ENCODE measurements at places on chromosomes 4 and X.
A peak's percentile ranks its signal among the peaks of the same experiment; 100 is the strongest.

DNA sequence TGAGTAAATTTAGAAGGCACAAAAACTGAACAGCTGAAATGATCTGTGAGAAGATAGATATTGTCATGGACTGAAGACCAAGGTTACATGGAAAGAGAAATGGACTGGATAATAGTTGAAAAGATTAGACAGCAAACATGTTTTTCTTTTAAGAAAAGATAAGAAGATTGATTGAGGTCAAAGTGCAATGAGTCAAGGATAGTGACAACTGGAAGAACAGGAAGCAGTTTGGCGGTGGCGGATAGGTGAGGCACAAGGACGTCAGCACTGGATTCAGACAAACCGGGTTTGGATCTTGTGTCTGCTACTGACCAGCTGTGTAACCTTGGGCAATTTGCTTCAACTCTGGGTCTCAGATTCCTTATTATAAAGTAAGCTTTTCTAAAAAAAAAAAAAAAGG is 2.0 kb upstream of the HPGD start:
- no peak for DNase-seq

DNA sequence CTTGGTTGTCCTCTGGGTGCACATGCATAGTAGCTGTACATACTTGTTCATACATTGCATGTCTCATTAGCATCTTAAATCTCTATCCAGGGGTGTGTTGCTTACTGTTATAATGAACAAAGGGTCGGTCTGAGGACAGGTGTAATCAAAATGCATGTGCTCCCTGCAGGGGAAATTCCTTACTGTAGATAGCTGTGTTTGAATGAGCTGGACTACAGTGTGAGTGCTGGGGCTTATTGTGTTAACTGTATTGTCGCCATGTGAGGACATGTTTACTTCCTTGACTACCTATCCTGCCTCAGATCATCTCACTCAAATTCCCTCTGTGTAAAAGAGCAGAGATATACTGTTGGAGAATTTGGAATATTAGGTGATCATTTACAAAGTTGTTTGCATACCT is 98.7 kb downstream of the KLHL34 start:
- DNase-seq, result no peak

DNA sequence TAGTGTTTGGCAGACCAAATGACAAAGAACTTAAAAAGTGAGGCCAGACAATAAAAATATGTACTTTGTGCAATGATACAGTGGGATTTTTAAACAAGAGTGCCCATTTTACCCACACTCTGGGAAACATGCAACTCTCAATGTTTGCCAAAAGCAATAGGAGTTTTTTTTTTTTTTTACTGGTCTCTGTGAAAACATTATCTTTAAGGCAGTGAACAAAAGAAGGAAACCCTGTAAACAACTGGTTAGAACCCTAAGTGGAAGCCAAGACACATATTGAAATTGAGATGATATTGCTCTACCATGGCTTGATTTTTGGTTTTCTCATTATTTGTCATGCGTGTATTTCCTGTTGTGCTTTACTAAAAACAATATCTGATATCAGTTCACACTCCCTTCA is 67.2 kb upstream of the PPP3CA start:
- no peak for DNase-seq

GRCh38 chr4:182416067-182416466 is 172.9 kb downstream of the TENM3 start:
- no peak for DNase-seq

DNA sequence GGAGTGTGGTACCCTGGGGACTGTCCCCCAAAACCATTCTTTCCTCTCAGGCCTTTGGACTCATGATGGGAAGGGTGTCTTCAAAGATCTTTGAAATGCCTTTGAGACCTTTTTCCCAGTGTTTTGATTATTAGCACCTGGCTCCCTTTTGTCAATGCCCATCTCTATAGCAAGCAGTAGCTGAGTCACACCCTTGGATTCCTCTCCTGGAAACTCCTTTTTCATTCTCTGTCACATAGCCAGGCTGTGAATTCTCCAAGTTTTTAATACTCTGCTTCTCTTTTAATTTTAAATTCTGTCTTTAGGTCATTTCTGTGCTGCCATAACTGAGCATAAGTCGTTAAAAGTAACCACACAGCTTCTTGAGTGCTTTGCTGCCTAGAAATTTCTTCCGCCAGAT is 29.7 kb downstream of the IL21 start:
- no peak for DNase-seq

DNA sequence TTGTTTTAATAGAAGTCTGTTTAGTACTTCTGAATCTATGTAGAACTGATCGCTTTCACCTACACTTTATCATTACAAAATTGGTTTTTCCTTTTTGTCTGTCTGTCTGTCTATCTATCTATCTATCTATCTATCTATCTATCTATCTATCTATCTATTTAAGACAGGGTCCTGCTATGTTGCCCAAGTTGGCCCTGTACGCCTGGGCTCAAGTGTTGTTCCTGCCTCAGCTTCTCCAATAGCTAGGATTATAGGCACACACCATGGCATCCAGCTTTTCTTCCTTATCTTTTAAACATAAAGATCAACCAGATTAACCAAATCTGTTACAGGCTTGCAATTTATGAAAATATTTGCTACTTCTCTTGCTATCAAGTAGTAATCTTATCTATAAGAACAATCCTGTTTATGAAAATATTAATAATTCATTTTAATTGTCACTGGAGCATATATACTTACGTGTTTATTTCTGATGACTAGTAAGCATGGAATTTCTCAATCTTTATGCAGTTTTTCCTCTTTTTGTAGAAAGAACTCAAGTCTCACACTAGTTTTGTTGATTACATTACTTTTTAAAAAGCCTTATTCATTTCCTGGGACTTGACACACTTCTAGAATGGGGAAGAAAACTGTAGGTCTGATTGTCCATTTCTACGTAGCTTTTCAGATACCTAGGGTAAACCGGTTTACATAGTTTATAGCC is 24.5 kb downstream of the KIAA0232 start:
- no peak for DNase-seq

- DNase-seq, result peak; percentile 56
Measured at GRCh38 chr4:183838987-183839712, 66.0 kb upstream of the STOX2 start.

Measured in SK-N-SH (cell line).